ENCODE measurements at places on chromosomes 2 and 18.

DNA sequence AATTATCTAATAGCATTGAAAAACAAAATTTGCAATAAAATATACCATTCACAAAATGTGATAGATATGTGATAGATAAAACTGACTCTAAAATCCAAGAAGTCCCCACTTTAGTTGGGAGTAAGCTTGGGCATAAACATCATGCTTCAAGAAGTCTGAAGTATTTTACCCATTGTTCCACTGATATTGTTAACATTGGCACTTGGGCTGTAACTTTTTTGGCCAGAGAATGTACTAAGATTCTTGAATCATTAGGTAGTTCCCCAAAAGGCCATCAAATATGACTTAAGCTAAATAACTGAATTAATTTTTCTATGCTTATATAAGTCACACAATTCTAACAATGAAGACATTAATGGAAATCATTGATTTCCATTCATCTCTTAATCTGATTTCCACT lies 413.6 kb downstream of the CDH2 start:
- DNase-seq: no peak

- DNase-seq: no peak
These were observed 58.7 kb upstream of the LRP1B start for GRCh38 chr2:142189501-142189900.

DNA sequence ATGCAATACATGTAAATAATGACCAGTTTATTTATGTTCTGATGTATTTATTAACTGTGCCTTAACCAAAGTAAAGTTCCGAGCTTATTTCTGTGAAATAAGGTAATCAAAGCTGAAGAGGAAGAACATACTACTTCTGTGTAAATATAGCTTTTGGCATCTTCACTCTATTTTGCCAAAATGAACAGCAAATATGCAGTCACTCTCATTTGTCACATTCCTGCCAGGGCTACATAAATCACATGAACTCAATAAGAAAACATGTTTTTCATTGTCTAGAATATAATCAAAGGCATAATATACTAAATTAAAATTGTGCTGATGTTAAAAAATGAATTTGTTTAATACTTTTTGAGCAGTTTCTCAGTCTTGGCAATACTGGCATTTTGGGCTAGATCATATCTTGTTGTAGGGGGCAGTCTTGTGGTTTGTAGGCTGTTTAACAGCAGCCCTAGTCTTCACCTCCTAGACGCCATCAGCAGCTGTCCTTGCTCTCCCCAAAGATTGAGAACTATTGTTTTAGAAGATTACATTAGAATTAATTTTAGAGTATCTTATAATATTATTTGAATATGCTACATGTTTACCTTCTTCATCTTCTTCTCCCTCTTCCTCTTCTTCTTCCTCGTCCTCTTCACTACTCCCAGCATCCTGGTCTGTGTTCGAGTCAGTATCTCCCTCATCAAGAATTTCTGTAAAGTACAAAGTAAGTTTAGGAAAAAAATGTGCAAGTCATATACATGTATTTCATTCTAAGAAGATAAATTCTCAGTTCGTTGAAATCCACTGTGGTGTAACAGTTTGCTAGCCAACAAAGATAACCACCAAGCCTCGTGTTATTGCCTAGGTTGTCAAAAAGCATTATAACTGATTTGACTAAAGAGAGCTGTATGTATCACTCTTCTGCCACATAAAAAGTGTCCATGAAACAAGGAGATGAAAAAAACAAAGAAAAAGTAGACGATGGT lies 41.5 kb downstream of the CWC22 start:
- DNase-seq: no peak

GRCh38 chr2:208669394-208669793 lies 262.8 kb downstream of the PTH2R start:
- DNase-seq: no peak

DNA sequence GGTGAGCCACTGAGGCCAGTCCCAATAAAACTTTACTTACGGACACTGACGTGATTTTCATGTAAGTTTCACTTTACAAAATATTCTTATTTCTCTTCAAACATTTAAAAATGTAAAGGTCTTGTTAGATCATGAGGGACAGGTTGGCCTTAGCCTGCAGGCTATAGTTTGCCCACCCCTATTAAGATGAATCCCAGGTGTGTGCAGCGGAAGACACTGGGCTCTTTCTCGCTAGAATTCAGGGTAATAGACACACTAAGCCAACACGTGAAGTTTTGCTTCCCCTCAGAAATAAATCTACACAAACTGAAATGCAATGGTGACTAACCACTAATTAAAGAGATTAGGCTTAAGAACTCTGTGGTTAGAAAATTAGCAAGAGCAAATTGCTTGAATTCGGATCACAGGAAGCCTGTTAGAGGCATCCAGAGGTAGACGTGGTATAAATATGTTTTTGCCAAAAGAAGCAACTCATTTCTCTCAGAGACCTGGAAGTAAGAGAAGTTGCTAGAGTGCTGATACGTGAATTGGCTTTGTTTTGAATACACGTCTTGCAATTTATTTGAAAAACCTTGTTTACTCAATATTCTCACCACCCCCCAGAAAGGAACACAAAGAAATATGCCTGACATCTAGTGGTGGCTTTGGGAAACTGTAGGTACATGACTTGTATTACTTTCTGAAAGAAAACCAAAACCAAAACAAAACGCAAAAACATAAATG lies 151.6 kb downstream of the DTNB start:
- DNase-seq: peak; percentile 61

GRCh38 chr2:159832026-159832425 lies 34.0 kb upstream of the CD302 start:
- no peak for DNase-seq

GRCh38 chr2:157336137-157337010 lies 10.8 kb upstream of the ERMN start:
- DNase-seq: no peak

- DNase-seq: no peak
These were observed 62.7 kb downstream of the BIN1 start for GRCh38 chr2:127044165-127044718.

DNA sequence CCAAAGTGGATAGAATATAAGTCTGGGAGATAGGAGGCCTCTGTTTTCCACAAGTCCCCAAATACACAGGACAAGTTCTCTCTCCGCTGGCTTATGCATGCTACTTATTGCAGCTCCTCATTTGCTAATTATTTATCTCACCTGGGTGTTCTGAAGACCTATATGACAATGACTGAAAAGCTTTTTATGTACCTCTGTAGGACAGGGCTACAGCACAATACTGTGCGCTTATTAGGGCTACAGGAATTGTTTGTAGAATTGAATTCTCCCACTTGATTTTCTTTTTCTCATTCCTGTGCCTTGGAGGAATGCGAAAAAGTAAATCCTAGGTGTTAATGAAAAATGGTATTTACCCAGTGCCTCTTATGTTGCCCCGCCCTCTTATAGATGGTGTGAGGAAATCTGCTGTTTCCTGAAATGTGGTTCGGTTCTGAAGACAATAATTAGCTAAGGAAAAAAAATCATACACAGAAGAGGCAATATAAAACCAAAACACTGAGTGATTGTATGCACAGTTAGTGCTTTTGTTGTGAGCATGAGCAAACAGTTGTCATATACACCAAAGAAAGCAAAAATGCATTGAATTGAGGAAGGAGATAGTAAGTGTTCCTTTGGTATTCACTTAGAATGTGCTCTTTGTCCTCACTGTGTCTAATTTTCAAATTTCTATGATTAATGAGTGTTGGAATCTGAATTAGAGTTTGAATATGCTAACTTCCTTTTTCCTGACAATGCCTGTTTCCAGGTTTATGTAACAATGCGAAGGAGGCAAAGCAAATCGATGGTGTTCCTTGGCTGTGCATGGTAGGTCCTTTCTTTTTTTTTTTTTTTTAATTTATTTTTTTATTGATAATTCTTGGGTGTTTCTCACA lies 78.7 kb upstream of the PNPT1 start:
- DNase-seq: no peak

DNA sequence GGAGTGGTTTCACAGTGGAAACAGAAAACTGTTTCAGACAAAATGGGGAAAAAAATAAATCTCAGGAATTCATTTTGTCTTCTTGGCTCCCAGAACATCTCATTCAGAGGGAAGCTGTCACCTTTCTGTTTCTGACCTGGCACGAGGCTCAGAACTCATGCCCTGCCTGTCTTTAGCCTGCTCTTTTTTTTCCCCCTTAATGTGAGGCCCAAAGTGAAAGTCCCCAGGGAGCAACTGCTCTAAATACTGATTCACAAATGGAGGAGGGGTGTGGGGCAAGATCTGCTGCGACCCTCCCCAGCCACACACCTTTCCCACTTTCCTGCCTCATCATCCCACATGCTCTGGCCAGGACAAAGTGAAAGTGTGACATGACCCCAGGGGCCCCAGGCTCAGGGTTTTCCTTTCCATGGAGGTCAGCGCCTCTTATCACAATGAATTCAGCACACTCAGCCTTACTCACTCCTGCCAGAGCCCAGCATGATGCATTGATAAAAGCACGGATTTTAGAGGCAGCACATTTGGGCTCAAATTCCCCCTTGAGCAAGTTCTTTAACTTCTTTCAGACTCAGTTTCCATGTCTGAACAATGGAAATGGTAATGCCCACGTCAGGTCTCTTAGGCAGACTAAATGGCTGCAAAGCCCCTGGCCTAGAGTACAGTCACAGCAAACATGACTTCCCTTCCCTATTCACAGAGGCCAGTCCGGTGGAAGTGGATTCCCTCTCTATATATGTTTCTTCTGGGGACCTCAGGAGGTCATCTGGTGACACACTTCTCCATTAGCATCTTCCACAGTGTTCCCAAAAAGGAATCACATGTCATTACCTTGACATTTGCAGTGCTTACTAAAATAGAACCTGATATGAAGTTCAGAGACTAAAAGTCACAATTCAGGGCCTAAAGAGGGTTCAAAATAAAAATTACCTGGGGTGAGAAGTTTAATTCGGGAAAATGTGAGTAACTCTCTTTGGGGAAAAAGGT lies 55.3 kb upstream of the TMEM163 start:
- no peak for DNase-seq

DNA sequence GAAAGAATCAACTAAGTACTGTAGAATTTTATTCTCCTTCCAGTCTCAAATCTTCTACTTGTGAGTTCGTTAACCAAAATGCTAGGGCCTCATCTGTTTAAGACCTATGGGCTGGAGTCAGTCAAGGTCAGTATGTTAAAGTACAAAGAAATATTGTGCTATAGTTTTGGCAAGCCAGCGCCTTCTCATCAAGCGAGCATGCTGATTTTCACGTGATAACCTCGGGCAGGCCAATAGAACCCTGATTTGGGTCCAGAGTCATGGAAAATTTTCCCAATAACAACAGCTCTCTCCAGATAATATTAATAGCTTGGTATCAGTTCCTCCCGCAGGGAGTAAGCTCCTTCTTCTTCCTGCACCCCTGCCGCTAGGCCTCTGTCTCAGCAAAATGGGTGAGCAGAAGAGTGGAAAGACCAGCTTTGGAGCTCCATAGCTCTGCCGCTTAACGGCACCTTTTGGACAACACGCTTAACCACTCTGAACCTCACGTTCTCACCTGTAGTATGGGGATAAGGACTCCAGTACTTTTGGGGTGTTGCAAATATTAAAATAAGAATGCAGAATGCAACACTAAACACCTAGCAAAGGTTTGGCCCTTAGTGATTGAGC lies 11.7 kb downstream of the CABLES1 start:
- DNase-seq: no peak

DNA sequence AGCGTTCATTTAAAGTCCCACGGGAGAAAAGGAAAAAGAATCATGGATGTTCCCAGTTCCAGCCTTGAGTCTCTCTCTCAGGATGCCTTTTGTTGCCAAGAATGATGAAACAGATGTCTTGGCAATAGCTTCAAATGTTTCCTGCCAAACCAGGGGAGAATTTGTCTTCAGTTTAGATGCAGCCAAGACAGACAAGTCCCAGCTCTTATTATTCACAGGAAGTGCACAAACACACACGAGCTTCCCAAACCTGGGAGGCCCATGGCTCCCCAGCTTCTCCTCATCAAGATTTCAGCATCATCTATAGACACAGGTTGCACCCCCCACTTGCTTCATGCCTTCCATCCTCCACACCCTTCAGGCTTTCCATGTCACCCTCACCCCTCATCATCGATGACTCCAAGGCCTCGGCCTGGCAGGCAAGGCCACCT lies 45.9 kb downstream of the HS1BP3 start:
- peak; percentile 78 for DNase-seq

DNA sequence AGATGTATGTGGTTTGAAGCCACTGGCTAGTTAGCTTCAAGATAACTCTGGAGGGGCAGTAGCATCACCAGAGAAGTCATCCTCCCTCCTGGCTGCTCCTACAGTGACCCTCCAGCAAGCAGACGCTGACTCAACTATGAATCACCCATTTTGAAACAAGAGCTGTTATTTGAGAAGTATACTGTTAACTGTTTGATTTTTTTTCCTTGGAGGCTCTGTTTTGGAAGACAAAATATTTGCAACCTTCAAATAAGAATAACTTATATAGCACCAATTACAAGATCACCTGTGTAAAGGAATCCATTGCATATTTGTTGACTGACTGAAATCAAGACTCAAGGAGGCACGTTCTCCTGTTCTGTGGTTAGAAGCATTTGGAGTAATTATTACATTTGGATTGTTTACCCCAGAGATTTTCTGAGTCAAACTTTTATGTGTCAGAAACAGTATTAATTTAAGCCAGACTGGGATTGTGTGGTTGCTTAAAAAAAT lies 313.8 kb downstream of the MTX2 start:
- DNase-seq: peak; percentile 91

- DNase-seq: peak; percentile 62
These were observed 333.0 kb downstream of the TNS1 start for GRCh38 chr2:217669831-217670230.

GRCh38 chr2:73997813-73998212 lies 13.1 kb downstream of the TET3 start:
- DNase-seq: no peak

DNA sequence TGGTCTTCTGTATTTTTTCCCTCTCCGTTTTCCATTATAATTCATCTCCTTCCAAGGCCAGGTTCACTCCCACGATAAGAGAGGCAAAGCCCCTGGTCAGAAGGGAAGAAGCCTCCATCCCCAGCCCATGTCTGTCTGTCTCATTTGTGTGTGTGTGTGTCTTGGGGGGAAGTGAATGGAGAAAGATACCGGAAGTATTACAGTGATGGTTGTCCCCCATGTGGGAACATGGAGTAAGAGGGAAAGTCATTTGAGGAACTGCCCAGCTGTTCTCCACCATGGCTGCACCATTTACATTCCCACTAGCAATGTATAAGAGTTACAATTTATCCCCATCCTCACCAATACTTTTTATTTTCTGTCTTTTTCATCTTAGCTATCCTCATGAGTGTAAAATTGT lies 113.6 kb upstream of the ATP8B1 start:
- no peak for DNase-seq
